CD4-positive, alpha-beta T cell treated with Interleukin-17A for 1 hour (primary cell): ENCODE measurements at places on chromosomes 1 and 21.

- peak; percentile 69 for DNase-seq
Observed at GRCh38 chr1:150010393-150011115, at the start of gene OTUD7B. Gene OTUD7B, minus strand, starts transcription at chr1:150010726. Its CDS starts 33,216 bp downstream, at chr1:149977510.

DNA sequence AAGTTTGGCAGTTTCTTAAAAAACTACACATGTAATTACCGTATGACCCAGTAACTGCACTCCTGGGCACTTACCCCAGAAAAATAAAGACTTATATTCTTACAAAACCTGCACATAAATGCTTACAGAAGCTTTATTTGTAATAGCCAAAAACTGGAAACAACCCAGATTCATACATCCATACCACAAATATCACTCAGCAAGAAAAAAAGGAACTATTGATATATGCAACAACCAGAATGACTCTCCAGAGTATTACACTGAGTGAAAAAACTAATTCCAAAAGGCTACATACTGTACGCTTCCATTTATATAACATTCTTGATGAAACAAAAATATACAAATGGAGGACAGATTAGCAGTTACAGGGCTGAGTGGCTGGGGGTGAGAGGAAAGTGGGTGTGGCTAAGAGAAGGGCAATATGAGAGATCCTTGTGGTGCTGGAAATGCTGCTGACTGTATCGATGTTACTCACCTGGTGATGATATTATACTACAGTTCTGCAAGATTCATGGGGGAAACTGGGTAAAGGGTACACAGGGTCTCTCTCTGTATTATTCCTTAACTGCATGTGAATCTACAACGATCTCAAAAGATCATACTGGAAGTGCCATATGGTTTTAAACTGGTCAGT is 96.0 kb upstream of the GNG4 start:
- DNase-seq, result no peak

DNA sequence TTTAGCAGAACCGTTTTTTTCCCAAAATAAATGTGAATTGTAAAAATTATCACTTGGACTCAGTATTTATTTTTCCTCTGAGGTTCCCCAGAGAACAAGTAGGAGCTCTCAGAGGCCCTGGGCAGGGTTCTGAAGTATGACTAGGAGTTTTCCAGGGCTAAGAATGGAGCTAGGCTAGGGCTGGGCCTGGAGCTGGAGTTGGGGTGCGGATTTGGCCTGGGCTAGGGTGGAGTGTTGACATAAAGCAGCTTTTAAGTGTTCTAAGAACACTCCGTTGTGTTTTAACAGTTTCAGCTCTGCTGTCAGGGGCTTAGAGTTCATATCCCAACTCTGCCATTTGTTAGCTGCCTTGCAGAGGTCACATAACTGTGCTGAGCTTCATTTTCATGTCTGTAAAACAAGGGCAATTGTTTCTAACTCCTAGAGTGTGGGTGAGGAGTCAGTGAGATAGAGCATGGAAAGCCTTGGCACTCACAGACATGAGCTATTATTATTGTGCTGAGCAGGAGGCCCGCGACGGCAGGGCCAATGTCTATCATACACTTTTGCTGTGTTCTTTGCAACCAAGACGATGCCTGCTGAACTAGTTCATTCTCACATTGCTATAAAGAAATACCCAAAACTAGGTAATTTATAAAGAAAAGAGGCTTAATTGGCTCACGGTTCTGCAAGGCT is 51.1 kb downstream of the LACTBL1 start:
- no peak for DNase-seq

- DNase-seq, result peak; percentile 28
Observed at GRCh38 chr21:42200906-42201614, 17.9 kb upstream of the ABCG1 start.

GRCh38 chr1:153816283-153816889 is 41.2 kb downstream of the SLC27A3 start:
- DNase-seq, result no peak

- no peak for DNase-seq
Observed at GRCh38 chr1:60035921-60036320, 37.6 kb downstream of the C1orf87 start.

DNA sequence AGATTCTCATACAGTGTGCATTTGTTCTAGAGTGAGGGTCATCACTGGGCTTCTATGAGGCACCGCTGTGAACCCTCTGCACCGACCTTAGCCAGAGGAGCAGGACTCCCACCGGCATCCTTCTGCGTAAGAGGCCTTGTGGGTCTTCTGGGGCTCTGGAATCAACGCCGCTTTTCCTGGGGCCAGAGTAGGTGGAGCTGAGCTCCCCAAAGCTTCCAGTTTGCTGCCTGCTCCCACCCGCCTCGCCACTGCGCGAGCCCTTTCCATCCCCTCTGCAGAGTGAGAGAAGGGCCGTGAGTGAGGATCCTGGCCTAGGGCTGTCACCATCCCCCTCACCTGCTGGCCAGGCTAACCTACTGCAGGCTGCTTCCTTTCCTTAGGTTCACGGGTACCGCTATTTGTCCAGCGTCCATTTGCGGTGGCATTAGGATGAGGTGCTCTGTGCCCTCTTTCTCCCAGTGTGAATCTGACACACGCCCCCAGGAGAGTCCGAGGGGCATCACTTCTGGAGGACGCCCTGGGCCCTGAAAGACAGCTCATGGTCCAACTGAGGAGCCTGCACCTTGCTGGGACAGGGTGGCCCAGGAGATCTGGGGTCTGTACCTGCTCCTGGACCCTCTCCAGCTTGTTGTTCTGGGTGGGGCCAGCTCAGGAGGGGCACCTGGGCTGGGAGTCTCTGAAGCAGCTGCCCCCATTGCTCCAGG is 36.2 kb downstream of the UMODL1 start:
- no peak for DNase-seq

DNA sequence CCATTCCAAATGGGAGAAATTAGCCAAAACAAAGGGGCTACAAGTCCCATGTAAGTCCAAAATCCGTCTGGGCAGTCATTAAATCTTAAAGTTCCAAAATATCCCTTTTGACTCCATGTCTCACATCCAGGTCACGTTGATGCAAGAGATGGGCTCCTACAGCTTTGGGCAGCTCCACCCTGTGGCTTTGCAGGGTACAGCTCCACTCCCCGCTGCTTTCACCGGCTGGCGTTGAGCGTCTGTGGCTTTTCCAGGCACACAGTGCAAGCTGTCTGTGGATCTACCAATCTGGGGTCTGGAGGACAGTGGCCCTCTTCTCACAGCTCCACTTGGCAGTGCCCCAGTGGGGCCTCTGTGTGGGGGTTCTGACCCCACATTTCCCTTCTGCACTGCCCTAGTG is 130.2 kb downstream of the TPR start:
- no peak for DNase-seq

GRCh38 chr1:163240705-163241104 is 38.0 kb upstream of the RGS5 start:
- no peak for DNase-seq

DNA sequence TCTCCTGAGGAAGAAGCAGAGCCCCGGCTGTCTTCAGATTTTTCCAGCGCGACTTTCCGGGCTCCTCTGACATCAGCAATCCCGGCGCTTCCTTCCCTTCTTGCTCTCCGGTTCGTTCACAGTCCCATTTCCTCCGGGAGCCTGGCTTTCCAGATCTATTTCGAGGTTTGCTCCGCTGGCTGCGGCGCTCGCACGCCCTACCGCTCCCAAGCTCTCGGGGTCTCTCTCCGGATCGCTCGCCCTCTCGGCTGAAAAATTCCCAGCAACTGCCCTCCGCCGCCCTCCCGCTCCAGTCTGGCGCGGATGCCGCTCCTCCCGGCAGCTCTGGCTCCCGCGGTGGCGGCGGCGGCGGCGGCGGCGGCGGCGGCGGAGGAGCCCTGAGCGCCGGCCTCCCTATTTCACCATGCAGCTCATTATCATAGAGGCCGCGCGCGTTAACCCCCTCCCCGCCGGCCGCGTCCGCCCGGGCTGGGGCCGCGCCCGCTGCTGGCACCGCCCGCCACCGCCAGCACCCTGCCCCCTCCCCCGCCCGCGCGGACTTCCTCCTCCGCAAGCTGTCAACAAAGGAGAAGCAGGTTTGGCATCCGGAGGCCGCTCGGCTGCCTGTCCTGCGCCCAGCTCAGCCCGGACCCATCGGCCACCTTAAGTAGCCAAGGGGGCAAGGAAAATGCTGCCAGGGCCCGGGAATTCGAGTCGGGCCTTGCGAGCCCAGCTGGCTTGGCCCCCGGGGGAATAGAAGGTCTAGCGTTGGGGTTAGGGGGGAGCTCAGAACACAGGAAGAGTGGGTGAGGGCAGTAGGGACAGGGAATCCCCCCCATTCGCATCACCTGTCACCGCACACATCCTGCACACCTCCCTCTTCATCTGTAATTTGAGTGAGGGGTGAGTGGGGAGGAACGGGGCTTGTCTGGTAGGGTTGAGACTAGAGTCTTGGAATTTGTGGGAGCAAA is at the start of gene PLXNA2:
PLXNA2 (minus strand) TSS at position 418 of the 950 bp plus-strand sequence. CDS start 26,462 bp downstream, outside the sequence.
- DNase-seq, result peak; percentile 72

GRCh38 chr1:199529324-199529723 is 498.2 kb upstream of the NR5A2 start:
- no peak for DNase-seq

DNA sequence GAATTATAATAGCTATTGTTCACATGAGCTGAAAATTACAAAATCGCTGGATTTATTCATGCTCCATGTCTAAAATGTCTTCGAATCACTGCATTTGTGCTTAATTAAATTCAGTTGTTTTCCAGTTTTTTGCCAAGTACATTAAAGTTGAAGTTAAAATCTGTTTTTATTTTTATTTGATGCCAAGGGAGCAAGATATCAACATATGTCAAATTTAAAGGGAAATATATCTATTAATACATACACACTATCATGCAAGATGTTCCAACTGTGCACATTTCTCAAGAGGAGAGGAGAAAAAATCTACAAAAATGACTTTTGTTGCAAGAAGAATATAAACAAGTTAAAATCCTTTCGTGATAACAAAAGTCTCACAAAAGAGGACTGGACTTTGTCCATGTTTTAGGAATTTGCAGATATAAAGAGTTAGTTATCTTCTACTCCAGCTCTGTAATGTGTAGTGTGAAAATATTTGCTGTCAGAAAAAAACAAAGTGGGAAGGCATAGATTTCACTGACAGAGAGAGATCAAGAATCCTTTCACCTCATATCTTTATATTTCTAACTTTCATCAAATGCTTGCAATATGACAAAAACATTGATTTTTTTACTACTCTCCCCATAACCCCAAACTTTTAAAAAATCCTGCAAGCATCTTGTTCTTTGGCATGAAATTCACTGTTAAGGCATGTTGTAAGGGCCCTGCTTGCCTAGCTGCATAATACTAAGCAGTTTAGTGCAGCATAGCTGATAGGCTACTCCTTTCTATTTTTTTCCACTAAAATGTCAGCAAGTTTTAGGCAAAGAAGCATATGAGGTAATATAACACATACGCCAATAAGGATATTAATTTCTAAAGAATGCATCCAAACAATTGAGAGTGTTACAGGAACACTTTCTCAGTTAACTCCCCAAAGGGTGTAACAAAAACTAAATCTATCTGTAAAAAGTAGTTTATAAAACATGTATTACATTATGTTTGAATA is 340.2 kb upstream of the ADAMTS5 start:
- DNase-seq, result no peak

GRCh38 chr1:154148807-154149206 is 6.1 kb downstream of the NUP210L start:
- DNase-seq, result no peak

DNA sequence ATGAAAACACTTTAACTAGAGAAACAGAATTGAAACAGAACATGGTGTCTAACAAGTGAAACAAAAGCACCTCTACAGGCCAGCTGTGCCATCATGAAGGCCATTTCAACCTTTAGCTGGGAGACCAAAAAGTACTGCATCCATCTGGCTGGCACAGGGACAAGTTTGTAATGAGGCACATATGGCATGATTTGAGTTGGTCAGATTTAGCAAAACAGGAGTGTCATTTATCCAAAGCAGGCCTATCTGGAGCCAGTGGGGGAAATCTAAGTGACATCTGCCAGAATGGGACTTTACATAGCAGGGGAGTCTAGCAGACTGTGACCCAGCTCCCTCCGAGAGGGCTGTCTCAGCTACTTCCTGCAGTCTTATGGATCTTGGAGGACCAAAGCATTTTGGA is 51.9 kb downstream of the DNTTIP2 start:
- DNase-seq, result no peak
